ENCODE measurements at places on chromosomes 3 and 15.

DNA sequence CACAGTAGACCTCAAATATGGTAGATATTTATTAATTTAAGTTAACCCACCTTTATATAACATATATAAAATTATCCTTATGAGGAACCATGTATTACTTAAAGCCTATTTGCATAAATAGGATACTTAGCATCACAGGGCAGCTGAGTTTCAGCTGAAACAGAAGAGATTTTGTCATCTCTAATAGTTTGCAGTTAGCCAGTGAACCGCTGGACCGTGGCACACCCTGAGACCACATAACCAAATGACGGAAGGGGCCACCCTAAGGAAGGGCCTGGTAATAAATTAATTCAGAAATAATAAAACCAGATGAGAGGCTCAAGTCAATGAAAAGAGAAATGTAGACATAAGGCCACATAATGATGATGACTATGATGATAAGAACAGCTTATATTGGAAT lies 107.7 kb downstream of the MYO5A start:
- no peak for DNase-seq

DNA sequence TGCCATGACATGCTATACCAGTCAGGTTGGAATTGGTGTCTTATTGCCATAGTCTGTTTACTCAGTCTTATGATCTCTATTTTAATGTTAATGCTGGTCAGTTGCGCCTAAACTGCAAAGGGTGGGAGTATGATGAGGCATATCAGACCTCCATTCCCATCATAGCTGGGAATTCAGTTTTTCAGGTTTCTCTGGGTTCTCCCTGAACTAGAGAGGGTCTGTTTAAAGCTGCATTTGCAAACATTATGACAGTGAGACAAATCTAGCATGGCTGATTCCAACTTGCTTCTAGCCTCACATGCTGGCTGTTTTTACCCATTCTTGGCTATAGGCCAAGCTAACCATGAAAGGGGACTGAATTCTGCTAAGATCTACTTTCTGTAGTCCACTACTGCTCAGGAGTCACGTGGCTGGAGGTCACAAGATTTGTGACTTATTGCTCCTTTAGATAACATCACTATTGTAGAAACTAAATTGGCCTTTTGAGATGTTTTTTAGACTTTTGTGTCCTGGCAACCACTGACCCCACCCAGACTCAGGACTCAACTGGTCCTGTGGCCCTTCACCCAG lies 96.5 kb downstream of the TGFBR2 start:
- no peak for DNase-seq

- no peak for DNase-seq
Observed at GRCh38 chr3:143184099-143184498, 64.5 kb downstream of the CHST2 start.

DNA sequence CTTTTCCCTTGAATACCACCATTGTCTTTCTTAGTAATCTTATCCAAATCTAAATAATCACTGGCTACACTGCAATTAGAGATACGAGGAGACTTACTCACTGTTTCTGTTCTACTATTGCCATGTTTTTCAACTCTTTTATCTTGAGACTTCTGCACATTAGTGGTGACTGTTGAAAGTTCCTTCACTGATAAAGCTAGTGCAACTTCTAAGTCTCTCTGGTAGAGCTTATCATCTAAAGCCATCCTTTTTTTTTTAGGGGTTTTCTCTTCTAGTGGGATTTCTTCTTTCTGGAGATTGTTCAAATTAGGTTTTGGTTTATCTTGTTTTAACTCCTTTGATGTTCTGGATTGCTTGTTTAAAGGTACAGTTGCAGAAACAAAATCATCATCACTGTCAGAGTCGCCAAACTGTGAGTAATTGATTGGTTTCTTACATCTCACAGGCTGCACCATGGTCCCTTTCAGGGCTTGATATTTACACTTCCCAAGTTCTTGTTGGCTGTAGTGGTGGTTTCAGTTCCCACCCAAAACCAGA lies 37.7 kb downstream of the NCK1 start:
- no peak for DNase-seq

Measured in GM04504 (cell line).